ENCODE measurements at places on chromosomes 5 and 9.
A peak's percentile ranks its signal among the peaks of the same experiment; 100 is the strongest.

- no peak for DNase-seq
Measured at GRCh38 chr9:127746959-127747569, 12.0 kb upstream of the TOR2A start.

DNA sequence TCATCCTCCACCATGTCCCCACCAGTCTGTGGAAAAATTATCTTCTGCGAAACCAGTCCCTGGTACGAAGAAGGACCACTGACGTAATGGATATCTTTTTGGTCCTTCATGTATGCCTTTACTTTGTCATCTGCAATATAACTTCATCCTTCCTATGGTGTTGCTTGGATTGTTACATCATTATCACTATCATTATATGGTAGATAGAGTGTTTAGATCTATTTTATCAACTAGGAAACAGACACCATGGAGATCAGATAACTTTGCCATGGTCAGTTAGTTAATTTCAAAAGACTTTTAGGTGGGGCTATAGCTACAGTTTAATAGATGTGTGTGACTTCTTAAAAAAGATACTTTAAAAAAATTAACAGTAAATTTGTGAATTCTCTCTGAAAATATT is 23.8 kb upstream of the CAMLG start:
- peak; percentile 72 for DNase-seq

GRCh38 chr9:122109035-122109813 is 16.1 kb upstream of the TTLL11 start:
- no peak for DNase-seq

GRCh38 chr9:89428222-89428761 is 69.6 kb downstream of the SEMA4D start:
- no peak for DNase-seq

DNA sequence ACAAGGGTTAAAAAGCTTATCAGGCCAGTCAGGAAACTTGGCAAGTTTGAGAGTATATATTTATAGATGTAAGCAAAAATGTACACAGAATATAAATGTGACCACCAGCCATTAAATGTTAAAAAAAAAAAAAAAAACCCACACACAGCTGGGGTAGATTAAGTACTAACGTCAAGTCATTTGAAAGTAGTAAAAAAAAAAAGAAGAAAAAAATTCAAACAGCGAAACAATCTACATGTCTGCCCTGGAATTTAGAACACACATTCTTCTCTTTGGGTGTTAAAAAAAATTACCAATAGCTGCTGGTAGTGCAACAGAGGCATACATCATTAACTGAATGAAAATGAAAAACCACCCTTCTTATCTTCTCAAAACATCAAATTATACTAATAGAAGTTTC is 269.7 kb downstream of the MLLT3 start:
- no peak for DNase-seq

- DNase-seq: no peak
Measured at GRCh38 chr5:168847511-168848073, 268.4 kb upstream of the PANK3 start.

DNA sequence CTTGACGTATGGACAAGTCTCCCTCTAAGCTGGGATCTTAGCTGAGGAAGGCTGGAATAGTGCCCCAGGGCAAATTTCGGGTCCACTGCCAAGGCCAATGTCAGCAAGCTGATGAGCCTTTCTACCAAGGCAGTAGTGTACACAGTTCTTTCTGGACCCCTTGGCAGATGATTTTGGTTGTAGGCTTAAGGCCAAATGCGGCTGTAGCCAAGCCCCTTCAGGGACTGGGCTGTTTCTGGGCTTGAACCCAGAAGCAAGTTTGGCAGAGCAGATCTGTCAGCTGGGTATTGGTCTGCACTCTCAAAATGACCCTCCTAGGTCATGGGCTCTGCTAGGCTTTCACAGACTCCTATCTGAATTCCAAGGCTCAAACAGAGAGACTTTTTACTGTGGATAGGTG is 121.6 kb downstream of the ADAMTSL1 start:
- DNase-seq: no peak

DNA sequence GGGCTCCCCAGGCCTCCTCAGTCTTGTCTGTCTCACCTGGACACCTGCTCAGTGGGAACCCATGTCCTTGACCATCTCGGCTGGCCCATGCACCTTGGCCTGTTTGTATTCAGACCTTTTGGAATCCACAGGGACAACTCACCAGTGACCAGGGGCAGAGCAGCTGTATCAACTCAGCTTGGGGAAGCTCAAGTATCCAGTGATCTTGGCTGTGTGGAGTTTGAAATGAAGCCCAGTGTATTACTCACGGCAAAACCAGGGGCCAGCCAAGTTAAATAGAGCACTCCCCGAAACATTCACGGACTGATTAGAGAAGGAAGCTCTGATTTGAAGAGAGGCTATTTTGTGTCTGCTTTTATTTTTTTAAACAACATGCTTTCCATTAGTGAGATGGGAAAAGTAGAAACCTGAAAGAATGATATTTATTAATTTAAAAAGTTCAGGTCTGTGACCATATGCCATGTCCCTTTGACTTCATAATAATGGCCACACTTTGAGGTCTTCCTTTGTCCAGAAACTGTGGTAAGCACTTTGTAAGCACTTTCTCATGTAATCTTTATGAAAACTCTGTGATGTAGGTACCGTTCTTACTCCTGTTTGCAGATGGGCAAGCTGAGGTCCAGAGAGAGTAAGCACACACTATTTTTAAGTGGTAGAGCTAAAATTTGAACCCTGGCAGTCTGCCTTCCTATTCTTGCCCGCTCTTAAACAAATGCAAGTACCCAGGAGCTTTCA is 656.5 kb downstream of the BNC2 start:
- no peak for DNase-seq

DNA sequence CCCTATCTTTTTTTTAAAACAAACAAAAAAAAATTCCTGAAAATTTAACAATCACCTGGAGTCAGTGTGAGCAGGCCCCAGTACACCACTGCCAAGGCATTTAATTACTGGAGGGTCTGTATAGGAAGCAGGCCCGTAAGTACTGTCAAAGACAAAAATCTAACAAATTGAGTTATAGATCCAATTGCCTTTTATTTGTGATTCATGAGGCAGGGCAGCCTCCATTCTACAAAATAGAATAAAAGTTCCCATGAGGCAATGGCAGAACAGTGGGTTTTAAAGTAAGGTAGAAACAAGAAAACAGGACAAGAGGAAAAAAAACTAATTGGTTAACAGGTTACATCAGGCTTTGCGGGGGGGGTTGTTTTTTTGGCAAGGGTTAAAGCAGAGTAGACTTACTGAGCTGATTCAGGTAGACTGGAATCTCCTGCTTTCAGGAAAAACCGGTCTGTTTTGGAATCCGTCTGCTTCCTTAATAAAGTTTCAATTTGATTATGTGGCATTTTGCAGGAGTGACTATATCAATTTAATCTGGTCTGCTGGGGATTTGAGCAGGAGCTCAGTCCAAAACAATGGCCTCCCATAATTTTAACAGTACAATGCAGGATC is 48.9 kb downstream of the AUH start:
- DNase-seq: no peak

GRCh38 chr9:4299005-4299795 is 668 bp downstream of the GLIS3 start:
- peak; percentile 49 for DNase-seq

GRCh38 chr9:96327694-96328352 is 25.8 kb upstream of the HSD17B3 start:
- peak; percentile 75 for DNase-seq

GRCh38 chr9:80755586-80755985 is 933.8 kb downstream of the TLE1 start:
- DNase-seq: no peak

DNA sequence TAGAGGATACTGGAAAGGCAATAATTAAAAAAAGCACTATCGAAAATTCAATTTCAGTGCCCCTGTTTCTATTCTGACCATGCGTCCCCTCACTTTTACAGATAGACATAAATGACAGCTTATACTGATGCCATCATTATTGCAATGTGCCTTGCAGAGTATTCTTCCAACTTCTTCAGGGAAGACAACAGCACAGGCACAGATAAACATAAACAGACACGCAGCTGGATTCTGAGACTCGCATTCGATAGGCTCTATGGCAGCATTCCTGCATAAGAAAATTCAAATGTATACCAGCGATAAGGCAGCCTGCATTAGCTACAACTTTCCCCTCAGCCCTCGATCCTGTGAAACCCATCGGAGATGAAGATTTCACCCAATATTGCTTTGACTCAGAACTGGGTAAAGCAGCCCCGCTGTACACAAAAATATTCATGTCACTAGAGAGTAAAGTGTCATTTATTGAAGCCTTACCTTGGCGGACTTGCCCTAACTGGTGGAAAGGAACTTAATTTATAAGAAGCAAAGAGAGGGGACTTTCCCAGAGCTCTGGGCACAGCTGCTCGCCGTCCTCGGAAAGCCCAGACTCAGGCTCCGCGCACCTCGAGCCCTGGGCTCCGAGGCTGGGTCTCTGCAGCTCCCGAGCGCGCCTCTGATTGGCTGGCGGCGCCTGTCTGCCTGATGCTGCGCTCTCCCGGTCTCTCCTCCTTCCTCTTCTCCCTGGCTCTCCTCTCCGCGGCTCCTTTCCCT is at the start of gene CDH18:
TSS of gene CDH18 (minus strand) at position 589 of the 750 bp plus-strand sequence. CDS start 149,214 bp downstream, outside the sequence.
- peak; percentile 5 for DNase-seq

DNA sequence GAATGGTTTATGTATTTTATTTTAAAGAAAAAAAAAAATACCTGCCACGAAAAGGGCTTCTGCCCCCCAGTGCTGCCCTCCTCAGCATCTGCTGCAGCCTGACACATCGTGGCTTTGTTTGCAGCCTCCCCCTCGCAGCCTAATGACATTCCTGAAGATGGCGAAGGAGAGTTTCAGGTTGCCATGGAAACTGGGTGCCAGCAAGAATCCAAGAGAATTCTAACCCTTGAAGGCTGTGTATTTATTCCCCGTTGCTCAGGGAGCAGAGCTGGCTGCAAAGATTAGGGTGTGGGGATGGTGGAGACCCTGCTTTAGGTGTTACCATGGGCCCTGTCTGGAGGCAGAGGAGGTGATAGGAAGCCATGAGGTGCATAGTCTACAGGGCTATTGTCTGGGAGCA is 126.6 kb downstream of the NSG2 start:
- no peak for DNase-seq

- no peak for DNase-seq
Measured at GRCh38 chr9:5578698-5579085, 50.2 kb upstream of the RIC1 start.

- DNase-seq: peak; percentile 4
Measured at GRCh38 chr5:64680289-64680688, 10.0 kb upstream of the SHISAL2B start.

DNA sequence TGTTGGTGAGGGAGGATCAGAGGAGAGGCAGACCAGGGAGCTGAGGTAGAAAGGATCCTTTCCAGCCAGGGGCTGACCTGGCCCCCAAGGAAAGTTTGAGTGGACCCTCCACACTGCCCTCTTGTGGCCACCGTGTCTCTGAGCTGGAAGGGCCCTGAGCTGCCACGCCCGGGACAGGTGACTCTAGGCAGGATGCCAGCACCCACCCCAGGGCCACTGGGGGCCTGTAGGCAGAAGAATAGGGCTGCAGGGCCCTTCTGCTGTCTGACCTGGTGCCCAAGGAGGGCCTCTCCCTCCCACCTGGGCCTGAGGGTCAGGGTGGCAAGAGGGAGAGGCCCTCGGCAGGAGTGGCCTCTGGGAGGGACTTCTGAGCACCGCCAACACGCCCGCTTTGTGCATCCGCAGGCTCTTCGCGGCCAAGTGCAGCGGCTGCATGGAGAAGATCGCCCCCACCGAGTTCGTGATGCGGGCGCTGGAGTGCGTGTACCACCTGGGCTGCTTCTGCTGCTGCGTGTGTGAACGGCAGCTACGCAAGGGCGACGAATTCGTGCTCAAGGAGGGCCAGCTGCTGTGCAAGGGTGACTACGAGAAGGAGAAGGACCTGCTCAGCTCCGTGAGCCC is 76.8 kb downstream of the LMX1B start:
- DNase-seq: peak; percentile 52

DNA sequence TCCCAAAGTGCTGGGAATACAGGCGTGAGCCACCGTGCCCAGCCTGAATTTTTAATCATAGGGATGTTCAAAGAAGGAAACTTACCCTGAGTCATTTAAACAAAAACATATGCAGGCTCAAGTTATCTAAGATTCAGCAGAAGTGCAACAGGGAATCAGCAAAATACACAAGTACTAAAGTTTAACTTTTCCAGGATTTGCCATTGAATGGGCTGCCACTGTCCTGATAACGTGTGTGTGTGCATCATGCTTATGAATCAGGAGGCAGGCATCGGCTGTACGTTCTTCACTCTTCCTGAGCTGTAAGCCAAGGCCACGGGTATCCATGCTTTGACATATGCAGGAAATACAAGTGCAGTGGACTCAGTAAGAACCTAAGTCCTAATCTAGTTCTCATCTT is 48.8 kb upstream of the FST start:
- DNase-seq: no peak

GRCh38 chr9:4663956-4664355 is 1.9 kb downstream of the PLPP6 start:
- DNase-seq: no peak

GRCh38 chr5:37933576-37933975 is 93.7 kb upstream of the GDNF start:
- DNase-seq: no peak

GRCh38 chr5:116428966-116429365 is 145.7 kb downstream of the SEMA6A start:
- no peak for DNase-seq

DNA sequence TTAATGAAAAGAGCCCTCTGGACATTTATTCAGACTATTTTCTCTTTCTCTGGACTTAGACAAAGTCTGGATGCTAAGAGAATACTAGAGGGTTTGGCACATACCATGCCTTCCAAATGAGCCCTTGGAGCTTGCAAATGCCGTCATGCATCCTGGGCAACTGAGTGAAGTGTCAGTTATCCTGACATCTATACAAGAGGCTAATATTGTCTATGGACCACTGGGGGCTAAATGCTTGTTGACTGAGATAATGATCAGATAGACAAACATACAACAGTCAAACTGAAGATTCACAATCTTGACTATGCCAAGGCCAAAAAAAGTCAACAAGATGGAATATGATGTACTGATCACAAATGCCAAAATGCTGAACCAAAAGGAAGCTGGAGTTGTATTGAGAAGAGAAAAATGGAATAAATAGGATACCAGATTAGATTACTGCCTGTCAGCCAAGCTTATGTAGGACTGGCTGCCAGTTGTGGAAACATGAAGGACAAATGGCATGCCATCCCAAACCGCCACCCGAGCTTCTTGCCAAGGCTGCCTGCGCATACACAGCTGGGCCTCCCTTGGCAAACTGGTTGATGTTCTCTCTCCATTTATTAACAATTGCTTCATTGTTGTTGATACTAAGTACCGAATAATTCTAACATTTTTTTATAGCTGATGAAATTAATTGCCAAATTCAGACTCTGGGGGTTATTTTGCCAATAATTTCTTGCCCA is 240.1 kb upstream of the GRAMD2B start:
- no peak for DNase-seq

DNA sequence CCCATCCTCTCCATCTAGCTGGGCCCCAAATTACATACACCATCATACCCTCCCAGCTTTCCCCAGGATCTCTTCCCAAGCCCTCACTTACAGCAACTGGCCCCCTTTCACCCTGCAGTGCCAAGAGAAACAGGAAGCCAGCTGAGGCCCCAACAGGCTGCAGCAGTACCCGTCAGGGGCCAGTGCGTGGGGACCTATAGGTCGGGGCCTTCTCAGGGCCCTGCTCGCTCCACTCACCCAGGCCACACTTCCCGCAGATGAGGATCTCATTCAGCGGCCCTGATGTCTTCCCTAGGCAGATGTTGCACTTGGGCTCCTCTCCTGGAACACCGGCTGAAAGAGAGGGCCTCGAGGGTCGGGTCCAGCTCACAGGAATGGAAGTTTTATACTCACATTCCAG is 6.8 kb downstream of the PHF19 start:
- peak; percentile 49 for DNase-seq

GRCh38 chr9:112241491-112241890 is 66.4 kb upstream of the SUSD1 start:
- no peak for DNase-seq
